Myocyte (in vitro differentiated cells): ENCODE measurements at places on chromosomes 5 and 9. TPM values are rescaled to one million over a fixed set of nuclear protein-coding genes. Genes with fewer than 3 reads are reported as not detected.

DNA sequence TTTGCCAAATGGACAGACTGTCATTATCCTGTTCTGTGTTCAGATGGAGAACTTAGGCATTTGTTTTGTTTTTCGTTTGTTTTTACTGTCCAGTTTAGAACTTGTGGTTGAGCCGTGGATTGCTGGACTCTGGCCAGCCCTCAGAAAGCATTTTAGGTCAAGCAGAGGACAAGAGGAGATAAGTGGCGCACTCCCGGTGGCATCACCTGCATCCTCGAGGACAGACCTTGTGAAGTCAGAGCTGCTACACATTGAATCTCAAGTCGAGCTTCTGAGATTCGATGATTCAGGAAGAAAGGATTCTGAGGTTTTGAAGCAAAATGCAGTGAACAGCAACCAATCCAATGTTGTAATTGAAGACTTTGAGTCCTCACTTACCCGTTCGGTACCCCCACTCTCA is 8.9 kb downstream of the MTRR start:
- no peak for DNase-seq

DNA sequence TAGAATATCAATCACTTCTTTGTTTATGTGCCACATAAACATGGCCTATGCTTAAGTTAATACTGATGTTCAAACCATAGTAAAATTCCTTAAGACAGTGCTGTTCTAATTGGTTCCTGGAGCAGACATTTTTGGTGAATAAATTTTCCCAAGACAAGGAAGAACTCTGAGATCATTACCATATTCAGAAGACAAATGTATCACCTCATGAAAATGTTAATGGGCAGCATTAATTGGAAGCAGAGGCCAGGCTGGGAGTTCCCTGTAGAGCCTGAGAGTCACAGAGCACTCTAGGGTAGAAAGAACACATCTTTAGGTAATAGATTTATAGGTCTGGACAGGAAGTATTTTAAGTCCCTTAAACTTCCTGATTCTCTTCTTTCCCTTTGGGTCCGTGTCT is 240.2 kb downstream of the MAN2A1 start:
- DNase-seq, result no peak

- no peak for DNase-seq
These were observed 60.8 kb downstream of the FOXD1 start for GRCh38 chr5:73387601-73388305.

DNA sequence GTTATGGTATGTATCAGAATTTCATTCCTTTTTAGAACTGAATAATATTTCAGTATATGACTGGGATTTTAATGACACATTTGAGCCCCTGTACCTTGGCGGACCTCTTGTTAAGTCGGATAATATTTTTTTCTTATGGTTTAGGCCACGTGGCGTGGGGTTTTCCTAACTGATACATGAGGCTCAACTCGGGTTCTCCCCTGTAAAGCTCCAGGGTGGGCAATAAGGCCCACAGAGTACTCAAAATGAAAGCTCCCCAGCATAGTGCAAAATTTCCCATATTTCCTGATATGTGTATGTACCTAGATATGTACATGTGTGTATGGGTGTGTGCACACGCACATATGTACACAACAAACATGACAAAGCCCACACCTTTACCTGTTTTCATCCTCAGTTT is 24.5 kb downstream of the TICAM2 start:
- DNase-seq, result no peak

DNA sequence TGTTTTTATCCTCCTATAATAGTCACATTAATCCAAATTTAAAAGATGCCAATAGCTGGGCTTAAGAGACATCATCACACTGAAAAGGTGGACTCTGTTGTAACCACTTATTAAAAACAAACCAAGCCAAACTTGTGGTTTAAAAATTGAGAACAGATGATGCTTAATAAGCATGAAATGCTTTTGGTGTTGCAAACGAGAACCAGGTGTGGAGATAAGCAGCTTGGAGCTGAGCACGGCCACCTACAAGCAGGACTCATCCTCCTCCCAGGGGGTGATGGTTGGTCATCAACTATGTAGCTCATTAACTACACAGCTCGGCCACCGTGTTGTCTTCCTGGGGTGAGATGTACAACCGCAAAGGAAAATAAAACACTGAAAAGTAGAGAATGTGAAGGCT is 154.4 kb downstream of the NPR3 start:
- DNase-seq, result no peak

GRCh38 chr9:119332522-119332921 is 36.7 kb downstream of the BRINP1 start:
- DNase-seq, result no peak

DNA sequence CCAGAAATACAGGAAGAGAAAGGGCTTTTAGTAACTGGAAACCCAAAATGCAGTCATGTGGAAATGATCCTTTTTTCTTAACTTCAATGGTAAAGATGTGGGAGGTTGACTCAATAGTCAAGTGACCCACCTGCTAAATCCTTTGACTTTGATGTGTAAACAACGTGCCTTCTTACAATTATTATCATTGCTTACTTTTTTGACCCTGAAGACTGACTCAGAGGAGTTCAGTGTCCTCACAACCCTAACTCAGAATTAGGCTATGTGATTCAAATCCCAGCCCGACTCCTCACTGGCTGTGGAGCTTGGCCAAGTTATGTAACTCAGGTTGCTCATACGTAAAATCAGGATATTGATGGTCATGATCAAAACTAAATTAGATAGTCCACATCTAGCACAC is 27.9 kb downstream of the ANXA1 start:
- no peak for DNase-seq

DNA sequence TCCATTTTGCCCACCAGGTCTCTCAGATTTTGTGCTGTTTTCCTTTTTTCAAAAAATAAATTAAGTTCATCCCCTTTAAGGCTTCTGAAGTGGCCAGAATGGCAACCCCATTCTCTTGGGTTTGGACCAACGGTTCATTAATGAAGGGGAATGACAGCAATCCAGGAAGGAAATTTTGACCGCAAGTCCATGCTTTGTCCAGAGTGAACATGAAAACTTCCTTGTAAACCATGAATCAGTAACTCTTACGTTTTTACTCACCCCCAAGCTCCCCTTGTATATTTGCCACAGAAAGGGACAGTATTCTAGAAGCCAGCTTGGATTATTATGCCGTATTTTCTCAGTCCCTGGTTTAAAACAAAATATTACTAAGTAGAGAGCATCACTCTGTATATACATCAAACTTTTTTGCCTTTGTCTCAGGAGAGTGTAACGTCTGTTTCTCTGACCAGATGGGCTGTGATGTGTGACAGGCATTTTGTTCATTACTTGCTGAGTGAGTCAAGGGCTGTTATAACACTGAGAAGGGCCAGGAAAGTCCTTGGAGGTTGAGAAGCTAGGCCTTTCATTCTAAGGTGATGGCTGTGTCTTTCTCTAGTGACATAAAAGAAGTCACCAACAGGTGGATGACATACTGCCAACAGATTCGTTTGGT is 148.2 kb downstream of the SMARCA2 start:
- no peak for DNase-seq

DNA sequence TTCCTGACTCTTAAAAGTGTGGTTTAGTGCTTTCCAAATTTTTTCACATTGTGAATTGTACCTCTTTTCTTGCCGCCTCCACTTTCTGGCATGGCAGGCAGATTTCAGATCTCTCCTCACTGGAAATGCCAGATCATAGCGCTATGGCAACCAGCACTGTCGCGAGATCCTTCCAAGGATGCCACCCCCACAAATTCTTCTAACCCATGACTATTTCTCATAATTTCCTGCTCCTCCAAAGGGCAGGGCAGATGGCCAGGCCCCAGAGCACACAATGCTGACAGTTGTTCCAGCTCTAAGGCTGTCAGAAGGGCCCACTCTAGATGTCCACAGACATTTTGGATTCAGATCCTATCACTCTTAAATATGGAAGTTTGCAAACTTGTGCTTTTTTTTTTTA is 446.2 kb upstream of the RIOK2 start:
- peak; percentile 96 for DNase-seq

DNA sequence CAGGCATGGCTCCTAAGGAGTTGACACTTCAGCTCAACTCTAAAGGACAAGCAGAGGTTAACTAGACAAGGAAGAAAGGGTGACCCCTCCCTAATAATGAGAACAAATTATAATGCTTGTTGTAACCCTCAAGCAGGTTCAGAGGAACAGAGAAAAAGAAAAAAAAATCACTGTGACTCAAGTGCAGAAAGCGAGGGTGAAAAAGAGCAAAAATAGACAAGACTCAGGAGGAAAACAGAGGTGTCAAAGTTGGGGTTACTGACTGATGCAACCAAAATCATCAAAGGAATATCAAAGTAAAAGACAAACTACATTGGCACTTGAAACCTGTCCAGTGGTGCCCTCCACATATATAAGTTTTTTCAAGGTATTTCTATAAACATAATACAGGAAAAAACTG is 28.4 kb downstream of the FBXW11 start:
- DNase-seq, result no peak

DNA sequence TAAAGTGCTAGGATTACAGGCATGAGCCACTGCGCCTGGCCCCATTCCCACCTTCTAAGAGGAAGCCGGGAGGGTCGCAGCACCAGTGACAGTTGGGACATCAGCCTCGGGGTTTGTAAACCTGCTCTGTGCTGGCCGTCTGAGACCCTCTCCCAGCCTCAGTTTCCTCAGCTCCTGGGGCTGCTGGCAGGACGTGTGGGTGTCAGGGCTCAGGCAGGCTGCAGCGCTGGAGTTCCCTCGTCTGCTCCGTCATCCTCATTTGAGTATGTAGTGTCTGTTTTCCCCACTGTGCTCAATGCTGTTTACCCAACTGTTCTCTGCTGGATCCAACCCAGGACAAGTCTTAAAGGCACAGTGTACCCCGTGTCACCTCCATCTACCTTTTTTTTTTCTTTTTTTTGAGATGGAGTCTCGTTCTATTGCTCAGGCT is 2.0 kb upstream of the NINJ1 start:
- peak; percentile 64 for DNase-seq

GRCh38 chr9:82491604-82492003 is 503.0 kb downstream of the SPATA31D1 start:
- no peak for DNase-seq

DNA sequence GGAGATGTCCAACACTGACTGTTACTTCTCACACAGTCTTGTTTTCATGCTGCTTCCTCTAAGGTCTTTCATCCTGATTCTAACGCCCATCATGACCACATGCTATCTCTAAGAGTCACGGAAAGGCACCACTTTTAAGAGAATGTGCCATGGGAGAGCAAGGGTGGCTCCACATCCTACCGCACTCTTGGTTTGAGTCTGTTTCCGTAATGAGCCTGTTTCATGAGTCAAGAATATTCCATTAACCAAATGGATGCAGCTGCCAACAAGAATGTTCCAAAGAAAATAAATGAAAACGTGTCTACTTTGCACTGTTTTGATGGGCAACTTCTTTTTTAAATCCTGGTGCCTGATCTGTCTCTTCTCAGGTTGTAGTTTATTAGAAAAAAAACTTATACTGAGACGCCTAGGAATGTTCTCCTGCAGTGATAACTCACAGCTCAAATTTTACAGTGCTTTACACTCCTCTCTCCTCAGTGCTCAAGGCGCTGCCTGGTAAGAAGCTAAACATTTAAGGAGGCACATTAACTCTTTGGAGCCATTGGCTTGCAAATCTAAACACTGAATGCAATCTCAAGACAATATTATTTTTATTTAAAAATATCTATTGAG is 124.3 kb downstream of the FGF1 start:
- DNase-seq, result peak; percentile 35

The ITGA1 gene
- total RNA-seq, result 7.6 and 9.7 TPM in 2 replicates
